Thymus (tissue), 14 donors: ENCODE measurements at places on chromosomes 13 and 19.
A peak's percentile ranks its signal among the peaks of the same experiment; 100 is the strongest.

DNA sequence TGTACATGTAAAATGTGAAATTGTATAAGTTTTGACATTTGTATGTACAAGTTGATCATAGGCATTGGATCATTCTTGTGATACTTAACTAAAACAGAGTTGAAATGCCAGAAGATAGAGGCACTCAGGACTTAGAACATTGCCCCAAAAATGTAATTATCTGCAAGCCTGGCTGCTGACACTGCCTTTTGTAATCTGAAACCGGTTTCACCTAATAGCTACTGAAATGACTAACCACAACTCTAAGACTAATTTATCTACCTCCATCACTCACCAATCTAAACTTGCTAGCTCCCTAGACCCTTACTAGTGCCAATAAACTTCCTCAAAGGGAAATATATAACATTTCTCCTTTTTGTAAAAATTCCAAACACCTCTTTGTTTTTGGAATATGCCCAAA is 2596.2 kb downstream of the PCDH9 start:
- no peak for DNase-seq

- no peak for DNase-seq
Measured at GRCh38 chr19:11964496-11964857, 363 bp upstream of the ZNF763 start.

DNA sequence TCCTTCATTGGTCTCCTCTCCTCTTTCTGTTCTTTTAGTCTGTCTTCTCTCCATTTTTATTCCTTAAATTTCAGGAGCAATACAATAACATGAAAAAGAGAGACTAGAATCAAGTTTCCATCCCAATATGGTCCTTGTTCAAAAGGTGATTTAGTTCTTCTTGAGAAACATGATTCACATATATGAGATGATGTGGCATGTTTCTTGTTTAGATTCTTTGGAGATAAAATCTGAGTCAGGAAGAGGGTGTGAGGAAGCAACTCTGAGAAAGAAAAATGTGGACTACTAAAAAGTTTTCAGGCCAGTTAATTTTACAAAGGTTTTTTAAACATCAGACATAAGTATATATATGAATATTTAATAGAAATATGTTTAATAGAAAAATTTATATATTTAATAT is 231.4 kb downstream of the OXGR1 start:
- DNase-seq, result no peak

DNA sequence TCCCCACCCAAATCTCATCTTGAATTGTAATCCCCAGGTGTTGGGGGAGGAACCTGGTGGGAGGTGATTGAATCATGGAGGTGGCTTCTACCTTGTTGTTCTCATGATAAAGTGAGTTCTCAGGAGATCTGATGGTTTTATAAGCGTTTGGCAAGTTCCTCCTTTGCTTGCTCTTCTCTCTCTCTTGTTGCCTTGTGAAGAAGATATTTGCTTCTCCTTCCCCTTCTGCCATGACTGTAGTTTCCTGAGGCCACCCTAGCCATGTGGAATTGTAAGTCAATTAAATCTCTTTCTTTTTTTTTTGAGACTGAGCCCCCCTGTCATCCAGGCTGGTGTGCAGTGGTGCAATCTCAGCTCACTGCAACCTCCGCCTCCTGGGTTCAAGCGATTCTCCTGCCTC is 34.4 kb downstream of the VSTM1 start:
- no peak for DNase-seq

GRCh38 chr13:35566340-35566739 is 89.9 kb upstream of the MAB21L1 start:
- DNase-seq, result no peak

DNA sequence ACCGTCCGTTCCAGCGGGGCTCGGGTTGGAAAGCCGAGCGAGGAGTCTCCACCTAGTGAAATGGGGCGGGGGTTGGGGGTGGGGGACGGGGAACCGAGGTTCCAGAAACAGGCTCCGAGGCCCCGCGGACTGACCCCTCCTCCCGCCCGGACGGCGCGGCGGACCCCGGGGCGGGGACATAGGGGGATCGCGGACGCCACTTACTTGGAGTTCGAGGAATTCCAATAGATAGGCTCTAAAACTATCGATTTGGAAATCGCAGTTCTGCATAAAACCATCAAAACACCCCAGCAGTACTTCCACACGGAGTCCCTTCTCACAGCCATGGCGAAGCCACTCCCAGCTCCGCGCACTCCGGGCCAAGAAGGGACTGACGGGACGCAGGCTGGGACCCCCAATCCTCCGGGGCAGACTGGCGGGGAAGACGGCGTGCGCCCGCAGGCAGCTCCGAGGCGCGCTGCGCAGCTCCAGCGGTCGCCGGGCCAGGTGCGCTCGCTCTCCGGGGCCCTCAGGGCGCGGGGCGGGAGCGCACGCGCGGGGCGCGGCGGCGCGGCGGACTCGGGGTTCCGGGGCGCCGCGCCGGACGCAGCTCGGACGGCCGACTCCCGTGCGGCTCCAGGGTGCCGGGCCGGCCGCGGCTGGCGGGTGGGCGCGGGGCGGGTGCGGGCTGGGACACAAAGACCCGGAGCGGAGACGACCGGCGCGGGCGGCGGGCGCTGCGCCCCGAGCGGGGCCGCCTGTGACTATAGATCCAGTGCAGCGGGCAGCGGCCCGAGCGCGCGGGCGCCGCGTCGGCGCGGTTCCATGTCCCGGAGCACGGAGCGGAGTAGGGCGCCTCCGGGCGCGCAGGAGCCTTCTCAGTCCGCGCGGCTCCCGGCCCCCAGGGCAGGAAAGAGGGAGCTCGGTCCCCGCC is 567 bp downstream of the EFNB2 start:
- no peak for DNase-seq

DNA sequence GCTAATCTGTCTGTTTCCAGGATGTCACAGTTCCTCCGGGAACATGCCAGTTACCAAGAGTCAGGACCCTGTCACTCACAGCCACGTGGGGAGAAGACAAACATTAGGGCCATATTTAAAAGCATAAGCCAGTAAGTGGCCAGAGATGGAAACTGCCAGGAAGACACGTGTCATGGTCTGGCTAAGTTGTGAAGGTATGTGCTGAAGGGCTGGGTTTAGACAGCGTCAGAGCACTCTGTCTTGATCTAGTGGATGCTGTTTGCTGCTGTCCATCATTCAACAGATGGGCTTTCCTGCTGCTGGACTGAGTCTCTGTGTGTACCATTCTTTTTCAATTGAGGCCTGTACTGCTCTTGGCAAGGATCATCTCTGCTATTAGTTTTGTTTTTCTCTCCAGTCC is 128.6 kb downstream of the HS6ST3 start:
- DNase-seq, result no peak

DNA sequence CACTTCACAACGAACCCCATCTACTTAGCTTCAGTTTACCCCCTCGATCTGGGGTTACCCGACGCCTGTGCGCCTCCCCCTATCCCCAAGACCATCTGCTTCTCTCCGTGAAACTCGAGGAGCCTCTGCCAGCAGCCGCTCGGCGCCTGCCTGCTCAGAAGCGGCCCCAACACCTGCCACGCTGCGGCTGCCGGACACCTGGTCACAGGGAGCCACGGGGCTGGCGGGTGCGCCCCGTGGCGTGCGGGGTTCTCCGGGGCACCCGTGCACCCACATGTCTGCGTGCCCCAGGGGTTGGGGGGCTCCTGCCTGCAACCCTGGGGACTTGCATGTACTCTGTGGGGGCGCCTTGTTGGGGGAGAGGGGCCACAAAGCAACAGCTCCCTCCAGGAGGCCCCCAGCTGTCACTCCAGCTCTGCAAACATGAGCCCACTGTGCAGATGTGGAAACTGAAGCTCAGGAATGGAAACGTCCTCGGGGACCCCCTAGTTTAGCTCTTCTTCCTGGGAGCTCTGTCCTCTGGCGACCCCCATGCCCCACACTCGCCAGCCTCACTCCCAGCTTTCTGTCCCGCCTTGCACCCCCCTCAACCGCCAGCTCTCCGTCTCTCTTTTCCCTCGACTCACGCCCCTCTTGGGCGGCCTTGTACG is 7.0 kb upstream of the SEMA6B start:
- no peak for DNase-seq

DNA sequence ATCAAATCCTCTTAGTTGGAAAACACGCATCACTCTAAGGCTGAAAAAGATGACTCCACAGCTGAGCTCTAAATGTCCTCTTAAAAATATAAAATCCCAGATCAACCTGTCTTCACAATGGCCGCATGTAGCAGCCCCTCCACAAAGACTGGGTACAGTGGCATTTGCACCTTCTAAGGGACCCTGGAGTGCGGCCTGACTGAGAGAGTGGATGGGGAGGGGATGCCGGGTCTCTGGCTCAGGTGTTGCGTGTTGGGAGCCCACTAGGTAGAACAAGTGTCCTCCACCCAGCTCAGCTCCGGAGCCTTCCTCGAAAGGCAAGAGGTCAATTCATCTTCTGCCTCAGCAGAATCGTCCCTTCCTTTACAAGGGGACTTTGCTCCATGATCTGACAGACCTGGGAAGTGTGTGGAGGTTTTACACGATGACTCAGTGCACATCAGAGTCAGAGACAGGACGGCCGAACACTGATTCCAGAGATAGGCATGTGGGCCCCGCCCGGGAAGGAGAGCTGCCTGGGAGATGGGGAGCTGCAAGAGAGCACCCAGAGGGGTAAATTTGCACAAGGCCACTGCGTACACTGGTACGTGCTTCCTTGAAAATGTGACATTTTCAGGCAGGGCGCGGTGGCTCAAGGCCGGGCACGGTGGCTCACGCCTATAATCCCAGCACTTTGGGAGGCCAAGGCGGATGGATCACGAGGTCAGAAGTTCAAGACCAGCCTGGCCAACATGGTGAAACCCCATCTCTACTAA is 23.5 kb upstream of the SLC15A1 start:
- no peak for DNase-seq

GRCh38 chr13:67462098-67462497 is 232.0 kb upstream of the PCDH9 start:
- DNase-seq, result no peak

DNA sequence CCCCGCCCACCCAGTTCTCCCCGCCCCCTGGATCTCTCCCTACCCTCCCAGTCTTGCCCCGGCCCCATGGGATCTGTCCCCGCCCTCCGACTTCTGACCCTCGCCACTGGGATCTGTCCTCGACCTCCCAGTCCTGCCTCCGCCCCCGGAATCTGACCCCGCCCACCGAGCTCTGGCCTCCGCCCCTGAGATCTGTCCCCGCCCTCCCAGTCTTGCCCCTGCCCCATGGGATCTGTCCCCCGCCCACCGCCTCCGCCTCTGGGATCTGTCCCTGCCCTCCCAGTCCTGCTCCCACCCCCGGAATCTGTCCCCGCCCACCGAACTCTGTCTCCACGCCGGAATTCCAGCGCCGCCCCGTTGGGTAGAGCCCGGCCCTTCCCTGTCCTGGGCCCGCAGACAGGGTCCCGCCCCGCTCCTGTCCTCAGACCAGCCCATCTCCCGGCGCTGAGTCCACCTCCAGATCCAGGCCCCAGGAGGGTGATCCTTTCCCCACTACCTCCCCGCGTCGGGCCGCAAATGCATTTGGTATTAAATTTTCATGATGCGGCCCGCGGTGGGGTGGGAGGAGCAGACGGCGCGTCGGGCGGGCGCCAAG is 1.5 kb upstream of the SLC17A7 start:
- DNase-seq, result peak; percentile 45

- no peak for DNase-seq
Measured at GRCh38 chr19:4389064-4389375, 11.3 kb downstream of the SH3GL1 start.

DNA sequence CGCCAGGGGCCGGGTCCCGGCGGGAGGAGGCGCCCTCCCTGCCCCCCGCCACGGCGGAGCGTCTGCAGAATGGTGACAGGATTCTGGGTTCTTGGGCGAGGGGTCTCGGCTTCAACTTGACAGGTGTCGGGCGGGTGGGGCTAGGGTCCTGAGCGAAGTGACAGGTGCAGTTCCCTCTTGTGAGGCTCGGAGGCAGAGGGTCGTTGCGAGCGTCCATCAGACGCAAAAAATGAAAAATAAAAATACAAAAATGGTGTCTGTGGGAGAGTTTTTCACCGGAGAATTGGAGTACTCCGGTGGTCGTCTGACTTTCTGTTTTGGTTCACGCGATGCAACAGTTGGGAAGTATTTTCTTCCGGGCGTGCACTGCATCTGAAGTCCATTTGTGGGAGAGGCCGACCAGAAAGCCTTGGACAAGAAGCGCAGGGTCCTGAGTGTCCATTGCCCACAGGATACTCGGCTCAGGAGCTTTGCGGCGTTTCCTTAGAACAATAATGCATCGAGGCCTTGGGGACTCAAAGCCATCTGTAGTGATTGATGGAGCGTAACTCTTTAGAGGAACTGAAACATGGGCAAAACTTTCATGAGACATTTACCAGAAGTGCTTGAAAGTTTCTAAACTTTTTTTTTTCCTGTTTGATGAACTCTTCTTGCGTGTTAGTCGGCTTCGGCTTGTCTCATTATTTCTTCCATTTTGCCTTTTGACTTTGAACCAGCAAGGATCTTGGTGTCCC is 759 bp downstream of the RB1 start:
- peak; percentile 67 for DNase-seq

- DNase-seq, result no peak
Measured at GRCh38 chr19:15015946-15016542, 33.2 kb upstream of the CASP14 start.

DNA sequence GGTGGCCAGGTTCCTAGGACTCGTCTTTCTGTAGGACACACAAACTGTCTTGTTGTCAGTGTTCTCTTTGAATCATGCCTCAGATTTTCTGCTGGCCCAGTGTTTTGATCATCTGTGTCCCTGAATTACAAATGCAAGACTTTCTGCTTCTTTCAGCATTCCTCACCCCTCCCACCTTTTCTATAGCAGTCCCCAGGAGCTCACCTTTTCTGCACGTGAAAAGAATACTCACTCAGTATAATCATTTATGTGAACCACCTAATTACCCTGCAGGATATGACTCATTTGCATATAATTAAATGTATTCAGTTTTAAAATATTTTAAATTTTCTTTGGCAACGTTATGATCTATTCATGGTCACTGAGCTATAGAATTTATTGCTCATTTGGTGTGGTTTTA is 389.2 kb downstream of the ITGBL1 start:
- no peak for DNase-seq

GRCh38 chr13:105087945-105088344 is 1447.5 kb downstream of the EFNB2 start:
- no peak for DNase-seq

GRCh38 chr13:32737679-32738078 is 151.4 kb downstream of the PDS5B start:
- no peak for DNase-seq

GRCh38 chr13:91399189-91400062 is 1.0 kb downstream of the GPC5 start:
- DNase-seq, result peak; percentile 9

DNA sequence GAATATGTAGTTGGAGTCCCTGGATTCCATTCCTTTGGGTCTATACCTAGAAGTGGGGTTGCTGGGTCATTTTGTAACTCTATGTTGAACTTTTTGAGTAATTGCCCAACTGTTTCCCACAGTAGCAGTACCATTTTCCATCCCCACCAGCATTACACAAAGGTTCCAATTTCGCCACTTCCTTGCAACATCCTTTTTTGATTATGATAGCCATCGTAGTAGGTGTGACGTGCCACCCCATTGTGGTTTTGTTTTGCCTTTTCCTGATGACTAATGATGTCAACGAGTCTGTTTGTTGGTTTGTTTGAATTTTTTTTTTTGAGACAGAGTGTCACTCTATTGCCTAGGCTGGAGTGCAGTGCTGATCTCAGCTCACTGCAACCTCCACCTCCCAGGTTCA is 3.3 kb upstream of the PEX11G start:
- DNase-seq, result no peak
